ENCODE measurements at places on chromosomes 1 and 21.

GRCh38 chr1:90504509-90504908 lies 212.6 kb downstream of the BARHL2 start:
- no peak for DNase-seq

GRCh38 chr1:242651817-242652216 lies 127.3 kb upstream of the PLD5 start:
- DNase-seq = no peak

- no peak for DNase-seq
These were observed 4.3 kb downstream of the GJB3 start for GRCh38 chr1:34785231-34785874.

- DNase-seq = no peak
These were observed 255.8 kb upstream of the CACYBP start for GRCh38 chr1:174743654-174744561.

DNA sequence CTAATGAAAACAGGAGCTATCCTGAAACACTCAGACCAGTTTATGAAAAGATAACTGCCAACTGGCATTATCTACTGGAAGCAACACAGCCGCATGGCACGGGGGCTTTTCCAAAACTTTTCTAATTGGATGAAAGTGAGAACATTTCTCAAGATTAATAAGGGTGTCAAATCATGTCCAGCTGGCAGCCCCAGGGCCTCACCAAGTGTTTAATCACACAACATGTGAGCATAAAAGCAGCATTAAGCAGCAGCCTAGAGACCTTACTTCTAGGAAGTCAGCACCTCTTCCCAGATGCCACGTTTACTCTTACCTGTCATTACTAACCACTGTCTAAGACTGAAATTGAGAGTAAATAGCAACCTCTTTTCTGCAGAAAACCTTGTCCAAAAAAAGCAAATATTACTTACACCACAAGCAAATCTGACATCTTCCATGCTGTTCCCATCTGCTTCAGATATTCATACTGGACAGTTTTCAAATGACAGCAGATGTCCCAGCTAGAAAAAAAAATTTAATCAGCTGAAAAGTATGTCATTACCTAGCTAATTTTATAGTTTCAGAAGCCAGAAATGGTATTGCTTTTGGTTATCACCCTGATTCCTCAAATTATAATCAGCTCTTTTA lies 341.5 kb upstream of the ZP4 start:
- no peak for DNase-seq

GRCh38 chr1:12600880-12601633 lies 17.0 kb downstream of the DHRS3 start:
- DNase-seq = peak; percentile 17

DNA sequence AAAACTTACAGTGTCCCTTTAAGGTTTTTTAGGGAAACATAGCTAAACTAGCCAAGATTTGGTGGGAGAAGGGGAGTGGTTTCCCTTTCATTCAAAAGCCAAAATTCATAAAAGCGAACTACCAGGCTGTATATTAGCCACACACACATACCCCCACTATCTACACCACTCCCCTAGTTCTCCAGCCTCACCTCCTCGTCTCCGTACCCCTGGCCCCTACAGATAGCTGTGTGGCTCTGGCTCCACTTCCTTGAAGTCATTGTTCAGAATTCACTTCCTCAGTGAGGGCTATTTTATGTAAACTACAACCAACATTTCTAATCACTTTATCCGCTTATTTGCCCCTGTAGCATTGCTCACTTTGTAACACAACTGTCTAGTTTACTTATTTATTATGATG lies 5.3 kb upstream of the DPH5 start:
- no peak for DNase-seq

DNA sequence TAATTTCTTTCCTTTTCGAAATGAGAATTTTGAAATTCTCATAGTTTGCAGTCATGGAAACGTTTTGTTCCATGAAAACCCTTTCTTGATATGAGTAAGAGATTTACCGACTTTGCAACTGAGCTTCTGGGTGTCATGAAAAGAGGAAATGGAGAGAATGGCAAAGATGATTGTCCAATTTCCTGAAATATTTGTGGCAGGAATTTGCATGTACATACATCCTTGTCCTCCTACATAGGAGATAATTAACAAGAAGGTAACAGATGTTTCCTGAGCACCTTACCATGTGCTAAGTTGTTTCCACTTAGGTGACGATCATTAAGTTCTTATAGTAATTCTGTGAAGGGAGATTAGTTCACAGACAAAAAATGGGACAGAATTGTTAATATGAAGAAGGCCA lies 170.7 kb downstream of the NEGR1 start:
- no peak for DNase-seq

DNA sequence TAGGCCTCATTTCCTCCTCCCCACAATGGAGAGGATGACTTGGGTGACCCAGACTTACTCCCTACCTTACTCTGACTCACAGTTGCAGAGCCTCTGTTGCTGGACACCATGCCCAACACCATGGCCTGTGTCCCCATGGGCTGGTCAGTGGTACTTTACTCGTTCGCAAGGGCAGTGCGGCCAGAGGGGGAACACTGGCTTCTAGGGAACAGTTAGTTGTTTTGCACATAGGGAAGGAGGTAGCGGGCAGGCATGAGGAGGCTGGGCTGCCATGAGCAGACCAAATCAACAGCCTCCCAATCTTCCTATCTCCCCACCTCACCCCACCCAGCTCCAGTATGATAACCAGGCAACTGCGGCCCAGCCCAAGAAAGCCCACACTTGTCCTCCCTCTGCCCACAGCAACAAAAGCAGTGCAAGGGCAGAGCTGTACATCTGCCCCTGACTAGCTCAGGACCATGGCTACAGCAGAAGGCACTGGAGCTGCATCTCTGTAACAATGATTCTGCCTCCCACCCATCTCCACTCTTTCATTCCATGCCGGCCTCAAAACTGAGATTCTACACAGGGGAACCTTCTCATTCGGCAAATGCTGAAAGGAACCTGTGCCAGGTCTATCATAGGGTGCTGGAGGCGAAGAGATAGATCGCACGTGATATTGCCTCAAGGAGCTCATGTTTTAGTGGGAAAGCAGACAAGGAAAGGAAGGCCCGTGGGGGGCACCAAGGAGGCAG lies 18.6 kb downstream of the TAL1 start:
- no peak for DNase-seq

GRCh38 chr1:116306102-116306501 lies 66.9 kb upstream of the ATP1A1 start:
- no peak for DNase-seq

DNA sequence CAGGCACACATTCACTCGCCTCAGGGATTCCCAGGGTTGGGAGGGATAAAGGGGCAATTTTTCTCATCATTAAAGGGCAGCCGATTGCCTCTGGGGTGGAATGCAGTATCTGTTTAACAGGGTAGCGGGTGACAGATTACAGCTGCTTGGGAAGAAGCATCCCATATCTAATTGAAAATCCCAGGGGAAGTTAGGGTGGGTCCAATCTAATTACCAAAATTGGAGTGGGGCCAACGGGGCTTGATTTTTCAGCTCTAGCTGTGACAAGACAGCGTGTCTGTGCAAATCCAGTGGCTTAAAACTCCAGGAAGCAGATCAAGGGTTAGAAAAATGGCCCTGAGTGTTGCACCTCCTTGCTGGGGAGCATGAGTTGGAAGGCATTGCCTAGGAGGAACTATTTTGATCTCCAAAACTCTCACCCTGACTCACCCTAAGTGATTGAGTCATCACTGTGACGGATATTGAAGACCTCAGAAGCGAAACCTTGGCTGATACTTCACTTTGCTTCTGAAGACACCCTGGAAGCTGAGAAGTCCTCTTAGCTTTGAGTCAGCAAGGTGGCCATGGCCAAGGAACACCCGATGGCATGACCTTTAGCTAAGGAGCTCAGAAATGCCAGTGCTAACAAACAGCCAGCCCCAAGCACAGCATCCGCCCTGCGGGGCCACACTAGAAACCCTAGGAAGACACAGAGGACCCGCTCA lies 46.0 kb downstream of the GRHL3 start:
- DNase-seq = peak; percentile 51

DNA sequence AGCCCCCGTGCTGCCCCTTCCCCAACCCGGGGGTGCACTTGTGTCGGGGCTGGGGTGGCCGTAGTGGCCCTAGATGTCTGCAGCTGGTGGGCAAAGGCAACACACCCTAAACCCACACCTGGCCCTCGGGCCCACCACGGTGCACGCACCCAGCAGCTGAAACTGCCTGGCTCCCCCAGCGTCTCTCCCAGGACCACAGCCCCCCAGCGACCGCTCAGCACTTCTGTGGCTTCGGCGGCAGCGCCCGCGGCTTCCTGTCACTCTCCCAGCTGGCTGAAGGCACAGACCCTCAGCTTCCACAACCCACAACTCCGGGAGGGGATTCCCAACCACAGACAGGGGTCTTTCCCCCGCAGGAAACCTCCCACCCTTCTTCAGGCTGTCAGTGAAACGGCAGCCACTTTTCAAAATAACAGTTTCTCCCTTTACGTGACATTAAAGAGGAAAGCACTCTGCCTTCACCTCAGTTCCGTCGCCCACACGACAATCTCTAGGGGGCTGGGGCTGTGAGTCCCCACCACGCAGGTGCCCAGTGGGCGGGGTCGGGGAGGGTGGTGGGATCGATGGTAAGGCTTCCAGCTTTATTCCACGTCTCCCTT lies 40.7 kb upstream of the COL6A2 start:
- no peak for DNase-seq

DNA sequence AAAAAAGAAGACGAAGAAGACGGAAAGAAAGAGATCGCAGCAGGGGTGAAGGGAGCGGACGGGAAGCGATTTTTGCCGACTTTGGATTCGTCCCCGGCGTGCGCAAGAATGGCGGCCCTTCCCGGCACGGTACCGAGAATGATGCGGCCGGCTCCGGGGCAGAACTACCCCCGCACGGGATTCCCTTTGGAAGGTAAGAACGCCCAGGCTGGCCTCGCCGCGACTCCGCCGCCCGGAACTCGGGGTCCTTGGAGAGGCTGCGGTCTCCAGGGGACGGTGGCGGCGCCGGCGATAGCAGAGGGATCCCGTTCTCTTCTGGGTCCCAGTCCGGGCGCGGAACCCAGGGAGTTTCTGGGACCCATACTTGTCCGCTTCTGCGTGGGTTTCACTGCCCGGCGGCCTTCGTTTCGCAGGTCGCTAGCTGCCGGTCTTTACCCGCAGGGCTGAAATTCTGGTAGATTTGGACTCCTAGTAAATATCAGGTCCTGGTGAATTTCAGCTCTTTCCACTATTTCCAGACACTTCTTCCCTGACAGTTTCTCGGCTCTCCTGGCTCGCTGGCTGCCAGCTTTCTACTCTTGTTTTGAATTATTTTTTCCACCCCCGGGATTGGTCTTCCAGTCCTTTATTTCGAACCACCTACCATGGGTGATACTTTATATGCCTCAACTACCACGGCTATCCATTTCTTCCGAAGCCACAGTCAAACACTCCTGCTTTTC lies 1.0 kb downstream of the PAX7 start:
- no peak for DNase-seq

- no peak for DNase-seq
These were observed 4.5 kb downstream of the TMEM125 start for GRCh38 chr1:43274125-43274803.

GRCh38 chr1:19448491-19449439 lies 36.6 kb downstream of the CAPZB start:
- peak; percentile 78 for DNase-seq

- DNase-seq = no peak
These were observed 143.2 kb downstream of the HHIPL2 start for GRCh38 chr1:222404710-222405109.

Measured in T1000 (cell line).